ENCODE measurements at places on chromosomes 11 and 22. TPM values are rescaled to one million over a fixed set of nuclear protein-coding genes. Genes with fewer than 3 reads are reported as not detected.

Gene IMMP1L
- polyA plus RNA-seq, result 17.7 TPM

Gene CHST1
- polyA plus RNA-seq, result 0.06 TPM

GRCh38 chr11:82403640-82404305 is 329.9 kb downstream of the FAM181B start:
- DNase-seq, result no peak

DNA sequence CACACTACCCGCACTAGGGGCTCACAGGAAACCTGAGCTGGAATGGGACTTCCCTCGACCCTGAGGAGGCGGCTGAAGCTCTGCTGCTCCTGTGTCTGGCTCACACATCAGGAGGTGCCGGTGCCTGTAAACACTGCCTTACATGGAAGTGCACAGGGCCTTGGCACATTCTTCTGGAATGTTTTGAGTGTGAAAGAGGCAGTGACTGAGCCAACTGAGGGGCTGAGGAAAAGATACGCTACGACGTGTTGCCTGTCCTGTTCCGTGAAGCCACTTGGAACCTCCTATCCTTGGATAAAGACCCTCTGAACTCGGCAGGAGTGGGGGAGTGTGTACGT is 10.5 kb downstream of the TXN2 start:
- DNase-seq, result no peak

GRCh38 chr11:128688031-128688713 is 5.7 kb upstream of the FLI1 start:
- no peak for DNase-seq

DNA sequence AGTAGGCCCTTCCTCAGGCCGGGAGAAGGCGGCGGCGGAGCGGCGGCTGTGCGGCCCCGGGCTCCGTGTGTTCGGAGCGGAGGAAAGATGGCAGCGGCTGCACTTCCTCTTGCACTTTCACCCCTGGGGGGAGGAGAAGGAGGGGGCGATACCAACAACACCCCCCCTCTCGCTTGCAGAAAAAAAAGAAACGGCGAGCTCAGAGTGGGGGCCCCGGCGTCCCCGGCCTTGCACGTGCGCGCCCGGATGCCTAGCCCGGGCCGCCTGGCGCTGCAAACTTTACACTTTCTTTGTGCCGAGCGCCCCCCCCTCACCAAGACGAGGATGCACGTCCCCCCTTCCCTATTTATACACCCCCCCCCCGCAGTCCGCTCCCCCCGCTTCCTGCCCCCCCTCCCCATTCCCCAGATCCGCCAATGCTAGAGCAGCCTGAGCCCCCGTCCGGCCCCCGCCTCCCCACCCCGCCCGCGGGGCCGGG is at the start of gene PATZ1:
PATZ1 (minus strand) TSS at position 92 of the 478 bp plus-strand sequence. CDS start 744 bp downstream, outside the sequence.
- peak; percentile 37 for DNase-seq

GRCh38 chr22:43305806-43306205 is 37.4 kb downstream of the SCUBE1 start:
- DNase-seq, result no peak

DNA sequence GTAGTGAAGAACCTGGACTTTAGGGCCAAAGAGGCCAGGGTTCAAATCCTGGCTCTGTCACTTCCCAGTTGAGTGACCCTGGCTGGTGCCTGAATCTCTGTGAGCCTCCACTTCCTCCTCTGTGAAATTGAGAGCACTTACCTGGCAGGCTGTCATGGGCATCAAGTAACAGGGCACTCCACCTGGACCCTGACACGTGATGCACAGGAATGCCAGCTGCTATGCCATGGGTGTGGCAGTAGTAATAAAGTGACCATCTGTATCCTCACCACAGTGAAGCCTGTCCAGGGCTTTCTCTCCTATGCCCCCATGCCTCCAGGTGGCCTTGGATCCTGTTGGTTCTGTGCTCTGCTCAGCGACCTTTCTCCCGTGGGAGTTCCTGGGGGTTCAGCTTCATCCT is 29.8 kb upstream of the PPP6R3 start:
- no peak for DNase-seq

DNA sequence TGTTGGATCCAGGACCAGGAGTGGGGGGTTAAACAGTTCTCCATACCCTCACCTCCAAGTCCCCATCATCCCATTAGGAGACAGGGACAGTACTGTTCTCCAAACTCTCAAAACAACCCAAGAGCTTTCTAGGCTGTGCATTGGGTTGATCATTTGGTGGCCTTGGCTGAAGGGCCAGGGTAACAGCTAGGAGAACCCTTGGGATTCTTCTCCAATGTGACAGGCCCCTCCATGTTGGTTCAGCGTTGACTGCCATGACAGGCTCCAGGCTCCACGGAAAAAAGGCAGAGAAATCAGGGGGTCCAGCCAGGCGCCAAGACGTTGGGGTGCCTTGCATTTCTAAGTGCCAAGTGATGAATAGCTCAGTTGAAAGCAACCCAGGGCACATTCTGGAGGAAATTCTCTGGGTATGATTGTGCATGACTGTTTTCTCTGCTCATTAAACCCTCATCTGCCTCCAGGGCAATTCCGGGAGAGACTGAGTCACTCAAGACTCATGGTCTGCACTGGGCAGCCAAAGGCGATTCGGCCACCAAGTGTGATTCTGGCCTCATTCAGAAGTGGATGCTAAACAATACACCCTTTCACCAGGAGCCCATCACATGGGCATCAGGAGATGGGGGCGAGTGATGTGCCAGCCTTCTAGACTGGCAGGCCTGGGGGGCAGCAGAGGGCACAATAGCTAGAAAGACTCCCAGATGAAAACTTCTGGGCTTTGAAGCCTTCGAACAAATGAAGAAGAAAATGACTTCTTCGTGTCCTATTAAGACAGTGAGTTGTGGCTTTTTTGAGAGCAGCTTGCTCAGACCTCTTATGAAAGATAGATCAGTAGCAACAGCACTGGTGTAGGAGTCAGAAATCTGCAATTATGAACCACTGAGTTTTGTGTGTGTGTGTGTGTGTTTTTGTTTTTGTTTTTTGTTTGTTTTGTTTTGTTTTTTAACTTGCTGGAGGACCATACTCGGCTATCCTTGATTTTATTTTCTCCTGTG is 27.7 kb downstream of the CD44 start:
- DNase-seq, result no peak

DNA sequence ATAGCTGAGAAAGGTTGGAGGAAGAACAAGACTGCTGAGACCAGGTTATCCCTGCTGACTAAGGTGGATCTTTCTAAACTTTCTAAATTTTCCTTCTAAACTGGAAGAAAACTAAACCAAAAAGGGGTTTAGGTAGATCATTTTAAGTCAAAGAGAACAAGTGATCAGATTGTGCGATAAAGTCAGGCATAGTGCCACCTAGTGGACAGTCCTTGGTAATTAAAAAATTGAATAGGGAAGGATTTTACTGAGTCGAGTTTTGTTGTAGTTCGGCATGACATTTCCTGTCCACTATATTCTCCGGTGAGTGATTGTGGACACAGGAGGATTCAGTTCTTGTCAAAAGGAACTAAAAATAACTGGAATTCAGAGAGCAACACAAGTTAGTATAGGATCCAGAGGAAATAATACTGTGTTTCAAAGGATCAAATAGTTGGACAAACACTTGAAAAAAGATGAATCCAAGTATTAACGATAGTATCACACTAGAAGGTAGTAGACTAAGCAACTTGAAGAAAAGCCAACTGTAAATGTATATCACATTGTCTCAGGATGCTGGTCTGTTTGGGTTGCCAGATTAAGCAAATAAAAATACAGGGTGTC is 1236.4 kb downstream of the FAM181B start:
- peak; percentile 1 for DNase-seq

All from AG04450 (cell line).